Testis (tissue), 5 donors: ENCODE measurements at places on chromosomes 11 and 22. TPM values are rescaled to one million over a fixed set of nuclear protein-coding genes. Genes with fewer than 3 reads are reported as not detected.

GRCh38 chr22:36151006-36151595 lies 9.5 kb downstream of the APOL3 start:
- no peak for DNase-seq
- peak overlapping the region; percentile 60 for H3K27ac ChIP-seq
- H3K4me1 ChIP-seq: peaks cover 34% of the 10 kb centered on the region

- H3K27ac ChIP-seq: no peak overlapping the region
- H3K4me3 ChIP-seq: no peak overlapping the region
- H3K27me3 ChIP-seq: no peaks in the 10 kb centered on the region
- DNase-seq: no peak
- H3K4me1 ChIP-seq: peaks cover 5% of the 10 kb centered on the region
- H3K36me3 ChIP-seq: no peaks in the 10 kb centered on the region
These were observed 3.0 kb downstream of the THY1 start for GRCh38 chr11:119419834-119420492.

DNA sequence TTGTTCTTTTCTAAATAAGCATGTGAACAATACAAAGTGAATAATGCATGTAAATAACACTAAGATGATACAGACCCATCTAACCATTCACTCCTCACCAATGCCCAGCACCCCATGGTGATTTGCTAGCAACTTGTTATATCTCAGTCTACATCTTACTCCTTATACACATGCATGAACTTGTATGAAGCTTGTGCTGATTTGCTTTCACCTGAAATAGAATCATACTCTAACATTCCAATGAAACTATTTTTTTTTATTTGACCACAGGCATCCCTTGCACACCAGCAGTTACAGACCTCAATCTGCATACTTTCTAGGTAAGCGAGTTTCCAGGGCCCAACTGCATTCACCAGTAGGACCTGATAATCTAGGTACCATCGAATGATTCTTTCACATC lies 873.6 kb downstream of the OPCML start:
- no peaks in the 10 kb centered on the region for H3K36me3 ChIP-seq
- no peaks in the 10 kb centered on the region for H3K4me1 ChIP-seq
- no peak overlapping the region for H3K27ac ChIP-seq

DNA sequence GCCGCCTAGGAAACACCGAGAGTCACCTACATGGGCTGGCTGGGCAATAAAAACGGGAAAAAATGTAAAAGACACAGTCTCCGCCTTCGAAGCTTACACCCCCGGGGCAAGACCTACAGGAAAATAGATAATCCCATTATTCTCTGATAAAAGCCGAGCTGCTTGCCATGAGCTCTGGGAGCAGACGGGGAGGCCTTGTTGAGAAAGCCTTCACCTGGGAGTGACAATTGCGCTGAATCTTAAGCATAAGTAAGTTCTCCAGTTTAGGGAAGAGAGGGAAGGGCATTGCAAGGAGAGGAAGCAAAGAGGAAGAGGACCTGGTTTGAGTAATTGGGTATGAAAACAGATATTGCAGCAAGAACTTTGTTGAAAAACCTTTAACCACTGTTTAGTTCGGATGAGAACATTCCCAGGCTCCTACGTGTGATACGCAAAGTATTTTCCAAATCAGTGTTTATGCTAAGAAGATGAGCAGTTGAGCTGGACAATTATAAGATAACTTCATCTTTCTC lies 813 bp upstream of the BTBD10 start:
- H3K27ac ChIP-seq: peak overlapping the region; percentile 81
- peaks cover 6% of the 10 kb centered on the region for H3K4me1 ChIP-seq
- H3K27me3 ChIP-seq: no peaks in the 10 kb centered on the region
- H3K4me3 ChIP-seq: peak overlapping the region; percentile 94

- H3K27ac ChIP-seq: no peak overlapping the region
- H3K4me1 ChIP-seq: no peaks in the 10 kb centered on the region
- no peak for DNase-seq
- H3K36me3 ChIP-seq: no peaks in the 10 kb centered on the region
These were observed 584.7 kb downstream of the NELL1 start for GRCh38 chr11:21254055-21254454.

DNA sequence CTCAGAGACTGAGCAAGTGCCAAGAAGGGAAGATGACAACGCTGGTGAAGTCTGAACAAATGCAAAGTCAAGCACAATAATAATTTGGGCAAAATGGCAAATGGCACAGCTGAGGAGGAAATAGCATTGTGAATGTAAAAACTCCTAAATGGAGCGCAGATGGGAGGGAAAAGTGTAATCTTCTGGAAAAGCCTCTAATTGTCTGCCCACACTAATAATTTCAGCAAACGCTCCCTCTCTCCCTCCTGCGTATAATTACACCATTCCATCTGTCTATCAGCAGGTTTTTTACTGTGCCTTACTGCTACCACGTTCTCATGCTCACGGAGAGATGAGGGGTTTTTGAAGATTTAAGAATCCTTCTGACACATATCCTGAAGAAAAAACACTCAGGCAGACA lies 302.6 kb downstream of the KIRREL3 start:
- no peak overlapping the region for H3K4me3 ChIP-seq
- H3K27me3 ChIP-seq: no peaks in the 10 kb centered on the region
- H3K27ac ChIP-seq: no peak overlapping the region
- peaks cover 4% of the 10 kb centered on the region for H3K4me1 ChIP-seq
- no peak for DNase-seq
- no peaks in the 10 kb centered on the region for H3K36me3 ChIP-seq

The SHANK3 gene
- 11.4 TPM for total RNA-seq

GRCh38 chr11:23406131-23406819 lies 546.0 kb upstream of the CCDC179 start:
- no peak overlapping the region for H3K27ac ChIP-seq
- peak; percentile 14 for DNase-seq
- H3K27me3 ChIP-seq: no peaks in the 10 kb centered on the region
- peak overlapping the region; percentile 6 for H3K4me3 ChIP-seq
- H3K4me1 ChIP-seq: no peaks in the 10 kb centered on the region

The IGF2 gene
- 69.8 TPM for total RNA-seq

GRCh38 chr11:23359297-23359696 lies 499.0 kb upstream of the CCDC179 start:
- no peak overlapping the region for H3K4me3 ChIP-seq
- no peak overlapping the region for H3K27ac ChIP-seq
- DNase-seq: no peak

The PHETA2 gene
- 2.8 TPM for total RNA-seq

GRCh38 chr22:49330421-49331222 lies 497.1 kb downstream of the BRD1 start:
- no peaks in the 10 kb centered on the region for H3K4me1 ChIP-seq
- no peak overlapping the region for H3K4me3 ChIP-seq
- DNase-seq: no peak
- no peak overlapping the region for H3K27ac ChIP-seq

The MS4A6E gene
- 31.4 TPM for total RNA-seq

The OR51E2 gene
- not detected for total RNA-seq

DNA sequence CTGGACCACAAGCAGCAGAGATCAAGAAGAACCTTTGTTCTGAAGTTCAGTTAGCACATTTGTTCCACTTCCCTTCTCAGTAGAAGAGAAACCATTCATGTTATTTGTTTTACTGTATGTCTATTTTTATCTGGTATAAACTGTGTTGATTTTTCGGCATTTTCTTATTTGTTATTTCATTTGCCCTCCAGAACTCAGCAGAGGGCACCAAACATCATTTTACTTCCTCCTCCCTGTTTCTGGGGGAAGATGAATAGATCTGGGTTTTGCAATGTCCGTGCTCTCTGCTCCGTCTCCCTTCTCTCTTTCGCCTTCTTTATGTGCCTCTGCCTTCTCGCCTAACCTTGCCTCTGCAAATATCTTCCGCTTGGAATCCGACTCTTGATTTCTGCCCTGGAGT lies 366.9 kb downstream of the NTM start:
- DNase-seq: no peak
- H3K36me3 ChIP-seq: no peaks in the 10 kb centered on the region
- no peak overlapping the region for H3K27ac ChIP-seq
- no peak overlapping the region for H3K4me3 ChIP-seq

DNA sequence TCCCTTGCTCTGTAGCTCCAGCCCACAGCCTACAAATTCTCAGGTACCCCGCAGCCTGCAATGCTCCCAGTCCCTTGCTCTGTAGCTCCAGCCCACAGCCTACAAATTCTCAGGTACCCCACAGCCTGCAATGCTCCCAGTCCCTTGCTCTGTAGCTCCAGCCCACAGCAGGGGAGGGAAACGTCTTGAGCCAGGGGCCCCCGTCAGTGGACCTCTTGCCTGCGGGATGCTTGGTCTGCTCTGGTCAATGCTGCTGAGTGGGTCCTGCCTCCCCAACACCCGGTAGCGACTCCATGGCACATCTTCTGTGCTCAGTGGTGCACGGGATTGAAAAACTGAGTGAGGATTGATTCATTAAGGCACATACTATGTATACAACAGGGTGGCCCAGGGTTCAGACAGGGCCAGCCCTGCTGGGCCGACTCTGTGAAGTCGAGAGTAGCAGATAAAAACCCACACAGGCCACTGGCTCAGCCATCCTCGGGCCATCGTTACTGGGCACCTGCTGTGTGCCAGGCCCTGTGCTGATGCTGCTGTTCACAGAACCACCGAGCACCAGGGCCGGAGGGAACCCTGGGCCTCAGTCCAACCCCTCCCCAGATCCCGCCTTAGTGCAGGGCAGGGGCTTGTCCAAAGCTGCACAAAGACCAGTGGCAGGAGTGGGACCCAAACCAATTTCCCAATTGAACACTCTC lies 69.7 kb downstream of the MYO7A start:
- H3K27ac ChIP-seq: no peak overlapping the region
- no peak for DNase-seq
- no peaks in the 10 kb centered on the region for H3K27me3 ChIP-seq
- H3K4me3 ChIP-seq: no peak overlapping the region
- peaks cover 10% of the 10 kb centered on the region for H3K4me1 ChIP-seq

The ZDHHC8 gene
- 40.9 TPM for total RNA-seq

DNA sequence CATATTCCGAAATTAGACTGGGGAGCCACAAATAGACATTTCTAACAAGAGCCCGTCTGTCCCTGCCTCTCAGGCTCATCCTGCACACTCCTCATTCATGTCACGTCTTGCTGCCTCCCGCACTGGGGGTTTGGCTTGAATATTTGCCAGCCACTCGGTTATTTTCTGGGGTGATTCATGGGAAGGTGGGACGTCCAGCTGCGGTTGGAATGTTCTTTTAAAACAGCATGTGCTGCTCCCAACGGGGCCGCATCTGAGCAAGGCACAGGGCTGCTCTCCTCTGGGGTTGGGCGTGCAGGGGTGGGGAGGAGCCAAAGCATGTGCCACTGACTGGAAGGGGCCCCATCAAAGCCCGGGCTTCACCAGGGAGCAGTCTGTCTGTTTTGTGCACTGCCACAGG lies 25.9 kb upstream of the SLC5A4 start:
- no peaks in the 10 kb centered on the region for H3K27me3 ChIP-seq
- H3K27ac ChIP-seq: no peak overlapping the region
- H3K36me3 ChIP-seq: no peaks in the 10 kb centered on the region
- no peaks in the 10 kb centered on the region for H3K4me1 ChIP-seq
- no peak for DNase-seq
- no peak overlapping the region for H3K4me3 ChIP-seq

The OR5A1 gene
- total RNA-seq: 1.3 TPM

DNA sequence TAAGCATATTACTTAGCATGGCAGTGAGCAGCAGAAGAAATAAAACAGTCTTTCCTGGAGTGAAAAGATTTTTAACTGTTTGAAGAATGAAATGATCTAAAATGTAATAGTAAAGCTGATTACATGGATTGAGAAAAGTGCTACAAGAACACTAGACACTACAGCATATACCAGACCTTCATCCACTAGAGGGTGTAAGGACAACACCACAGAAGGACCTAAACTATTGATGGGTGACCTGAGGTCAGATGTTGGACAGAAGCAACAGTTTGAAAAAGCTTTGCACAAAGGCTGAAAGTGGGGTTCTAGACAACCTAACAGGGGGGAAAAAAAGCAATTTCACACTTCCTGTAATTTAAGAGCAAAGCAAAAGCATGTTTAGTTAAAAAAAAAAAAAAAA lies 97.7 kb downstream of the RBFOX2 start:
- H3K4me1 ChIP-seq: no peaks in the 10 kb centered on the region
- H3K27me3 ChIP-seq: no peaks in the 10 kb centered on the region
- H3K4me3 ChIP-seq: no peak overlapping the region

The NPAS4 gene
- 1.4 TPM for total RNA-seq

- no peak overlapping the region for H3K4me3 ChIP-seq
- DNase-seq: no peak
- H3K4me1 ChIP-seq: no peaks in the 10 kb centered on the region
- no peaks in the 10 kb centered on the region for H3K27me3 ChIP-seq
These were observed 205.4 kb upstream of the SNX19 start for GRCh38 chr11:131121426-131122333.

- H3K4me1 ChIP-seq: peaks cover 14% of the 10 kb centered on the region
- H3K27me3 ChIP-seq: no peaks in the 10 kb centered on the region
- DNase-seq: no peak
- no peak overlapping the region for H3K4me3 ChIP-seq
- no peaks in the 10 kb centered on the region for H3K36me3 ChIP-seq
- H3K27ac ChIP-seq: peak overlapping the region; percentile 52
These were observed 15.3 kb downstream of the LINC01488 start for GRCh38 chr11:69496631-69497220.

The KRTAP5-11 gene
- not detected for total RNA-seq

GRCh38 chr22:39624501-39624821 lies 53.9 kb downstream of the CACNA1I start:
- H3K27ac ChIP-seq: no peak overlapping the region
- H3K27me3 ChIP-seq: no peaks in the 10 kb centered on the region

The CDC45 gene
- total RNA-seq: 38.8 TPM

The OR8G5 gene
- total RNA-seq: 4.5 TPM

The GGTLC3 gene
- 0.68 TPM for total RNA-seq

- peak within 1 kb of the TSS; percentile 12 for H3K27ac ChIP-seq
- DNase-seq: peak; percentile 96
- H3K27me3 ChIP-seq: no peaks in the 10 kb centered on the region
- no peaks in the 10 kb centered on the region for H3K36me3 ChIP-seq
These were observed at the start of gene THOC5 for GRCh38 chr22:29553351-29554224. TSS of gene THOC5 (minus strand) at chr22:29553757. CDS start at chr22:29549147, 4,610 bp downstream.

The C11orf52 gene
- total RNA-seq: 2.0 TPM

- H3K27me3 ChIP-seq: no peaks in the 10 kb centered on the region
- DNase-seq: no peak
- peaks cover 9% of the 10 kb centered on the region for H3K4me1 ChIP-seq
These were observed 40.4 kb downstream of the DRG1 start for GRCh38 chr22:31439808-31440207.

DNA sequence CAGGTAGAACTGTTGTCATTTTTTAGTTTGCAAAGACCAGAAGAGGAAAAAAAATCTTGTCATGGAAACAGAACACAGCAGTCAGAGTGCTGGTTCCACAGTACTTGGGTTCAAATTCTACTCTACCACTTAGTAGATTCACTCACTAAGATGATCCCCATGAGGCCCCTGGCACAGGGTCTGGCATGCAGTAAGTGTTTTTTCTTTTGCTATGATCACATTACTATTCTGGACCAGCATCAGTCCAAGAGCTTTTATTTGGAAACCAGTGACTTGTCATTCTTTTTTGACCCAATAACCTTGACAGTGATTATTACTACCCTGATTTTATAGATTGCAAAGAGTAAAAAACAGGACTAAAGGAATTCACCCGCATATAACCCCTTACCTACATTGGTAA lies 4.1 kb downstream of the EEF1G start:
- no peaks in the 10 kb centered on the region for H3K36me3 ChIP-seq
- no peak overlapping the region for H3K27ac ChIP-seq
- no peak for DNase-seq
- H3K4me1 ChIP-seq: peaks cover 14% of the 10 kb centered on the region

GRCh38 chr11:46718155-46719019 lies 626 bp upstream of the F2 start:
- H3K4me1 ChIP-seq: no peaks in the 10 kb centered on the region
- H3K36me3 ChIP-seq: no peaks in the 10 kb centered on the region
- no peaks in the 10 kb centered on the region for H3K27me3 ChIP-seq
- H3K4me3 ChIP-seq: no peak overlapping the region
- no peak overlapping the region for H3K27ac ChIP-seq
- no peak for DNase-seq
